ENCODE measurements at places on chromosomes 5 and 9.

DNA sequence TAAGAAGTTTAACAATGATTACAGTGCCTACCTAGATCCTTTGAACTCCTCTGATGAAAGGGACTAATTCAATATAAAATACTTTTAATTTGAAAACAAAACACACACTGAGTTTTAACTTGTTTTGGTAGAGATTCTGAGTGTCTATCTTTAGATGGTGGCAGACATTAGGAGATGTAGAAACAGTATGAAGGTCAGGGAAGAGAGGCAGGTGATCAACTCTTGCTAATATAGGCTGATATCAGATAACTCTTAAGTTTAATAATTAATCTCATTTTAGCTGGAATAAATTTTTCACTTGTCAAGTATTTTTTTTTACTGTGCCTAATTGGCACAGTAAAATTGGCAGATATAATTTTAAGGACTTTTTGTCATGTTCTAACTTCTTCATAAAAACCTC, 30.8 kb downstream of the POC5 start:
- no peak overlapping the region for H3K27ac ChIP-seq
- peaks cover 7% of the 10 kb centered on the region for H3K36me3 ChIP-seq
- no peaks in the 10 kb centered on the region for H3K27me3 ChIP-seq
- H3K4me1 ChIP-seq: no peaks in the 10 kb centered on the region
- no peak for DNase-seq
- no peak overlapping the region for H3K4me3 ChIP-seq

GRCh38 chr9:37920471-37921167, 16.7 kb upstream of the SLC25A51 start:
- peak; percentile 28 for DNase-seq
- no peaks in the 10 kb centered on the region for H3K27me3 ChIP-seq
- H3K27ac ChIP-seq: no peak overlapping the region
- H3K4me1 ChIP-seq: no peaks in the 10 kb centered on the region
- no peak overlapping the region for H3K4me3 ChIP-seq

GRCh38 chr5:18397371-18397770, 763.1 kb downstream of the TAF11L14 start:
- no peak overlapping the region for H3K27ac ChIP-seq
- no peak for DNase-seq
- no peaks in the 10 kb centered on the region for H3K36me3 ChIP-seq
- H3K4me3 ChIP-seq: no peak overlapping the region
- H3K4me1 ChIP-seq: no peaks in the 10 kb centered on the region

DNA sequence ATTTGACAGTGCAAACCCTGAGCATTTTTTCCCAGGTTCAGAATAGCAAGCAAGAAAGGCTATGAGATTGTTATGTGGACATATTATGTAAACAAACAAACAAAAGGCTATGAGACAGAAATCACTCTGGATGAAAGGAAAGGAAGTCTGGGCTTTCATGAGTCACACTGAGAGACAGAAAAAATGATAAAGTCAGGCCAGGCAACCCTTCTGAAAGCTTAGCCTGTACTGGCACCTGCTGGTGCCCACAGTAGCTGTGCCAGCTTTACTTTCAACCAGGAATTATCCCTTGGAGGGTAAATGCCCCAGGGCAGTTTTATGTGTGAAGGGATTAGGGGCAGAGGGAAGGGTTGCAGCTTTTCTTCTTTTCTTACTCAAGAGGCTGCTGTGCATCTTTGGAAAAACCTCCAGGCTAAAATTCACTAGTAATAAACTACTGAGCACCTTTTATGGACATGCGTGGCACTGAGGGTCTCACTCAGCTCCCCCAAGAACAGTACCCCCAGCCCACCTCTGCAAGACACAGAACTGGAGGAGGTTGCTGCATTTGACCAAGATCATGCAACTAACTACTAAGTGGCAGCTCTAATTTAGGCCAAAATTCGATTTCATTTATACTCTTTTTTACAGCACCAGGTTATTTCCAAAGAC, 41.7 kb downstream of the ACTL7B start:
- no peaks in the 10 kb centered on the region for H3K36me3 ChIP-seq
- DNase-seq: no peak
- H3K4me1 ChIP-seq: peaks cover 5% of the 10 kb centered on the region
- H3K27me3 ChIP-seq: no peaks in the 10 kb centered on the region
- no peak overlapping the region for H3K27ac ChIP-seq

DNA sequence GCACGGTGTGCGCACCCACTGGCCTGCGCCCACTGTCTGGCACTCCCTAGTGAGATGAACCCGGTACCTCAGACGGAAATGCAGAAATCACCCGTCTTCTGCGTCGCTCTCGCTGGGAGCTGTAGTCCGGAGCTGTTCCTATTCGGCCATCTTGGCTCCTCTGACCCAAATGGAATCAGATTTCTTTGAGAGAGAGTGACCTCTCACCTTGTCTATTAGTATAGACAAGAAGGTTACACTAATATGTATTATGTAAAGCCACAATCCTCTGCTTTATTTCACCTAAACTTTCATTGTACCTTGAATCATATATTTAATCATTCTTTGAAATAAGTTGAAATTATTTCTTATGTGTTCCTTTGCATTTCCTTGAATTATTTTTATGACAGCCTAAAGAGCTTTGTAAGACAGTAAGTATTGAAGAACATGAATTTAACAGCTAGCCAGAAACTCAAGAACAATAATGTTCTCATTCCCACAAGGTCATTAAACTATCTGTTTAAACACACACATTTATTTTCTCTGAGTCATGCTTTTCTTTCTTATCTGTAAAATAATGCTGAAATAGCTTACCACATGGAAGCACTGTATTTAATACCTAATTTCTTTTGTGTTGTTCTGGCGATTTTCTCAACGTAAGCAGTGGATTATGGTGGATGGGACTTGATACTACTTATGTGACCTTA, 91.8 kb upstream of the DMRTA1 start:
- no peaks in the 10 kb centered on the region for H3K4me1 ChIP-seq
- DNase-seq: no peak
- H3K36me3 ChIP-seq: peaks cover 1% of the 10 kb centered on the region
- H3K27me3 ChIP-seq: no peaks in the 10 kb centered on the region

DNA sequence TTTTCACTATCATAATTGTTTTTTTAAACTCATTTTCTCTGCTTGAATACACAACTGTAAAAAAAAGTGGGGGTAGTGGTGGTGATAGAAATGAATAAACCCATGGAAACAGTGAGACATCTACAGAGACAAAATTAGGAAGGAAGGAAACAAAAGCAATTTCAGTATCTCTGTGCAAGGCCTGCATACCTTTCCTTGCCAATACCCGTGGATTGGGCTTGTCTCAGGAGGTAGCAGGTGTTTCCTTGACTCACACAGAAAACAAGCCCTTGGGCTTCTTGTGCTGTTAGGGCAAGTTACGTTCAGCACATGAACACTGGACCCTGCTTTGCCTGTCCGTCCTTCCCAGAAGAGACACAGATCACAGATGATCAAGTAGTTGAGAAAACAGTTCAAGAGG, 372.2 kb downstream of the ZSWIM6 start:
- H3K27me3 ChIP-seq: peaks cover 8% of the 10 kb centered on the region
- no peaks in the 10 kb centered on the region for H3K36me3 ChIP-seq
- no peak overlapping the region for H3K27ac ChIP-seq
- H3K4me1 ChIP-seq: no peaks in the 10 kb centered on the region

DNA sequence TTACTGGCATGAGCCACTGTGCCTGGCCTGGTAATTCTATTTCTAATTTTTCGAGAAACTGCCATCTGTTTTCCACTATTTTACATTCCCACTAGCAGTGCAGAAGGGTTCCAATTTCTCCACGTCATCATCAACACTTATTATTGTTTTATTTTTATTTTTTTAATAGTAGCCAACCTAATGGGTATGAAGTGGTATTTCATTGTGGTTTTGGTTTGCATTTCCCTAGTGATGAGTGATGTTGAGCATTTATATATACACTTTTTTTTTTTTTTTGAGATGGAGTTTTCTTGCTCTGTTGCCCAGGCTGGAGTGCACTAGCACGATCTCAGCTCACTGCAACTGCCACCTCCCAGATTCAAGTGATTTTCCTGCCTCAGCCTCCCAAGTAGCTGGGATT, 28.3 kb downstream of the WWC1 start:
- no peaks in the 10 kb centered on the region for H3K27me3 ChIP-seq
- H3K4me1 ChIP-seq: no peaks in the 10 kb centered on the region
- DNase-seq: no peak
- no peak overlapping the region for H3K4me3 ChIP-seq

DNA sequence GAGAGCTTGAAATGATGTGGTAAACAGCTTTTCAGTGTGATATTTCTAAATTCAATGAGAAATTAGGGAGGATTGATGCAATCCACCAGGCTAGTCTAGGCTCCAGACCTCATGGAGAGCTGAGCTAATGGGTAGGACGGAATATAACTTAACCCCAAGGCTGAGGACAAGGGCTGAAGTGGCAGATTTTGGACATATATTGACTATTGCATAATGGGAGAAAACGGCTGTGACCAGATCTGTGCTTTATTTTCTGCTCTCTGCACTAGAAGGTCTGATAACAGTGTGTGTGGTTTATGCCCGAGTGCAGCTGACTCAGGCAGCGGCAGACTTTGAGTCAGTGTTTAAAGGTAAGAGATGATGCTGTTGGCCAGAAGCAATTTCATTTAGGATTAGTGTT, 70.6 kb downstream of the ACTBL2 start:
- H3K36me3 ChIP-seq: no peaks in the 10 kb centered on the region
- H3K4me1 ChIP-seq: no peaks in the 10 kb centered on the region
- H3K27ac ChIP-seq: no peak overlapping the region
- DNase-seq: no peak
- H3K4me3 ChIP-seq: no peak overlapping the region
- H3K27me3 ChIP-seq: no peaks in the 10 kb centered on the region

DNA sequence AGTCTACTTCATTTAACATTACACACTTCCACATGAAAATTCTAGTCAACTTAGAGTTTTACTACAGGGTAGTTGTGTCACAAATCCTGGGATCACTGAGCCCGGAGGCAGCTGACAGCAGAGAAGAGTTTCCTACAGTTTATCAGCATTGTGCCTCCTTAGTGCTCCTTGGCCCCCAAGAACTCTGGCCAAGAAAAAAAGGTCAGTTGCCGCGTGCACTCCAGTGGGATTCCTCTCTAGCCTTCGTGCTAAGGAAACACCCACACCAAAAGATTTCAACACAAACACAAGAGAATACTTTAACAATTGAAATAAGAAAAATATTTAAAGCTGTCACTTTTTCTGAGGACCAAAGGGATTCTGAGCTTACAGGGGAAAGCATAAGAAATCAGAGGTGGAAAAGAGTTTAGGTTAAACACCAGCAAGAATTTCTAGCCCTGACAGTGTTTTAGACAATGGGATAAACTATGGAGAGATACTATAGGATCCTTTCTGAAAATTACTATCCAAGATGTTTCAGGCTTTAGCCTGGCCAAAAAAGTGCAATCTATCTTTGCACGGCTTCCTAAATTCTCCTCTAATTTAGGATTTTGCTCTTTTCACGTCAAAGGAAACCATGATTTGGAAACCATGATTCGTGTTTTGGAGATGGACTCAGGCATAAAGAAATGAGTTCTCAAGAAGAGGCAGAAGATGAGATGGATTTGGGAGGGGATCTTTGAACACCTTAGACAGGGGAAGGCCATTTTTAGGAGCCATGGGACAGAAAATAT, 606.8 kb downstream of the RAB3C start:
- H3K4me1 ChIP-seq: no peaks in the 10 kb centered on the region
- no peaks in the 10 kb centered on the region for H3K36me3 ChIP-seq
- no peak overlapping the region for H3K4me3 ChIP-seq
- H3K27me3 ChIP-seq: peaks cover 5% of the 10 kb centered on the region
- no peak overlapping the region for H3K27ac ChIP-seq
- no peak for DNase-seq

DNA sequence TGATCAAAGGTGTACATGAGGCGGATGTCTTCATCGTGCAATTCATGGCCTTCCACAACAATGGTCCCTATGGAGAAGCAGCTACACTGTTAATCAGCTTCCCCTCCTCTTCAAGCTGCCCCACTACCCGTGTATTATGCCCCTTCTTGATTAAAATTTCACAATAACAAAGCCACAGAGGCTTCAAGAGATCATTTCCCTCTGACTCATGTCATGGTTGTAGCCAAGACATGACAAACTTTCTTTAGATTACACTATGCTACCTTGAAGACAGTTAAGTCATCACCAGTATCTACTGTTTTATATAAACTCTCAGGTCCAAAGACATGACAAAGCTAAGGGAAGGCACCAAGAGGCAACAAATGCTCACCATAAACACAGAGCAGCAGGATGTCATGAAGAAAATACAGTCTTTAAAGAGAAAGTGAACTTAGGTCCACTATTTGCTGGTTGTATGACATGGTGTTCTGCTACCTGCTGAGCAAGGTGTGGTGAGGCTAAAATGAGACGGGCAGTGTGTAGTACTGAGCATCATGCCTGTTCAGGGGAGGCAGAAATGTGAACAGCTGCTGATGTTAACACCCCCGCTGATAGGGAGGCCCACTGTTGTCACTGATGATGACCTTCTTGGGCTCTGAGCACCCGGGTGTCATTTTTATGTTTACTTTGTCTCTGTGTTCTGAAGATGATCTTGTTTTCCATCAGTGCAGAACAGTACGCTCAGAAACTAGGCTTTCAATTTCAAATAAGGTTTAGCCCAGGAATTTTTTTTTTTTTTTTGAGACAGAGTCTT, 48.3 kb downstream of the IARS1 start:
- H3K36me3 ChIP-seq: peaks cover 83% of the 10 kb centered on the region
- peak overlapping the region; percentile 34 for H3K27ac ChIP-seq
- H3K27me3 ChIP-seq: no peaks in the 10 kb centered on the region

GRCh38 chr9:74755355-74755754, 132.4 kb downstream of the TRPM6 start:
- no peaks in the 10 kb centered on the region for H3K27me3 ChIP-seq
- no peaks in the 10 kb centered on the region for H3K4me1 ChIP-seq
- H3K36me3 ChIP-seq: no peaks in the 10 kb centered on the region
- no peak for DNase-seq

DNA sequence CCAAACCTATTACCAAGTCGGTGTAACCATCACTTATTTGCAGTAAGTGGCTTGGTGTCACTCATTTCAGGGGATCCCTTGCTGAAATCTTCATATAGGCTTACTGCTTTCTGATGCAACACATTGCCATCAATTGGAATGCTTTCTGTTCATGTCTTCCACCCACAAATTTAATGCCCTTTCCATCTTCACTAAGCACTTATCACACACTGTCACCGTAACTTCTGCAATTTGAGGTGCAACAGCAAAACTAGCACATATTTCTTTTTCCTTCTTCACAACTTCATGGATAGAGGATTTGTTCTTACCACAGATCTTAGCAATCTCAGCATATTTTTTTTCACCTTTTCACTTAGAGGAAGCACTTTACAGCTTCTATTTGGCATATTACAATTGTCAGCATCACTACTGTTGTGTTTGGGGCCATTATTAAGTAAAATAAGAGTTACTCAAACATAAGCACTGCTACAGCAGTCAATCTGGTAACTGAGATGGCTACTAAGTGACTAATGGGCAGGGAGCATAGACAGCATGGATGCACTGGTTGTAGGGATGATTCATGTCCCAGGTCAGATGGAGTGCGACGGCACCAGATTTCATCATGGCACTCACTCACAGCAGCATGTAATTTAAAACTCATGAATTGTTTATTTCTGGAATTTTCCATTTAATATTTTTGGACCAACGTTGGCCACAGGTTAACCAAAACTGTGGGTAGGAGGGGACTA, 70.1 kb downstream of the PIP5K1B start:
- no peak for DNase-seq
- H3K36me3 ChIP-seq: no peaks in the 10 kb centered on the region
- no peak overlapping the region for H3K27ac ChIP-seq
